Lung microvascular endothelial cell (primary cell): ENCODE measurements at places on chromosomes 6 and 20.

GRCh38 chr6:43334466-43335095 is 26.0 kb upstream of the CRIP3 start:
- DNase-seq, result no peak

- no peak for DNase-seq
Observed at GRCh38 chr6:167643716-167644115, 183.0 kb upstream of the AFDN start.

- DNase-seq, result peak; percentile 66
Observed at GRCh38 chr6:33632558-33633039, 11.5 kb downstream of the ITPR3 start.

GRCh38 chr20:62522748-62523396 is 47.1 kb upstream of the GATA5 start:
- no peak for DNase-seq

DNA sequence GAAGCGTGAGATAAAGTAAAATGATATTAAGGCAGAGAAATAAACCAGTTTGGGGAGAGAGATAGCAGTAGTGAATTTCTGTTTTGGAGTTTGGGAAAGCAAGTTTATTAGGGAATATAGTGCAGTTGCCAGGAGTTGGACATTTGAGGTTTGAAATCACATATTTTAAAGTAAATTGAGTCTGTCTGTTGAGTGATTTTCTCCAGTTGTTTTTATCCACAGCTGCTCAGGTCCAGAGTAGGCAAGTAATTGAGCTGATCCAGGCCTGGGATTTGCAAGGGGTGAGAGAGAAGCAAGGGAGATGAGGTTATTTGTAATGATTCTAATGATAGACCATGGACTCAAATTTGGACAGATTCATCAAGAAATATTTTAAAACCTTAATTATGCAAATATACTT is 481.9 kb downstream of the UTRN start:
- no peak for DNase-seq

GRCh38 chr6:57276946-57277345 is 40.5 kb upstream of the PRIM2 start:
- DNase-seq, result no peak

DNA sequence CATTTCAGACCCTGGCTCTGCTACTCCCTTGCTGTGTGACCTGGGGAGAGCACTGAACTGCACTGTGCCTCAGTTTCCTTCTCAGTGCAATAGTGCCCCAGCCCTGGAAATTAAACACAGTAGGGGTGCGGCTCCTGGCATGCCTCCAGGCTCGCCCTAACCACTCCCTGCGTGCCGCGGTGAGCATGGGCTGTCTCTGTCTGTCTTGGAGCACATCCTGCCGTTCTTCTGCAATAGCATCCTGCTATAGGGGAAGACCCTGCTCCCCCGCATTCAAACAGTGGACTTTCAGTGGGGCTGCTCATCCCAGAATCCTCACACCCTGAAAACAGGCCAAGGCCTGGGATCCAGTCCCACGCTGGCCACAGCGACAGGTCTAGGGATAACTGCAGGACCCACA is 129.5 kb downstream of the FOXC1 start:
- DNase-seq, result no peak

- DNase-seq, result peak; percentile 23
Observed at GRCh38 chr6:39189915-39190544, 39.2 kb downstream of the KCNK5 start.

DNA sequence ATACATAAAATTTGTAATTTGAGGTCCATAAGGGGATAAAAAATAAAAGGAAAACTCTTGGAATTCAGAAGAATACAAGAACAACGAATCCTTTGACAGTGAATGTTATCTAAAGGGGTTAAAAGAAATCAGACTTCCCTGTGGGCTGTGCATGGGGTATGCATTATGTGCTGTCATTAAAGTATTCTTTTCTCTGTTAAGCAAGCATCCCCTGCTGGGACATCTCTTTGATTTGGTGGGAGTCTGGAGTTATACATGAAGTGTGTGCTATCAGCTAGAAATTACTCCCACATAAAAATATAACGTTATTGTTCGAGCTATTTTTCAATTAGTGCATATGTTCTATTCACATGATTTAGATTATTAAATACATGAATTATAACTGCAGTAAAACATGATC is 195.2 kb downstream of the CENPW start:
- no peak for DNase-seq

- DNase-seq, result no peak
Observed at GRCh38 chr6:42378536-42378935, 73.2 kb downstream of the TRERF1 start.

- no peak for DNase-seq
Observed at GRCh38 chr6:35170166-35170565, 29.0 kb upstream of the TCP11 start.

GRCh38 chr6:31968791-31969711 is 2.9 kb downstream of the DXO start:
- no peak for DNase-seq

DNA sequence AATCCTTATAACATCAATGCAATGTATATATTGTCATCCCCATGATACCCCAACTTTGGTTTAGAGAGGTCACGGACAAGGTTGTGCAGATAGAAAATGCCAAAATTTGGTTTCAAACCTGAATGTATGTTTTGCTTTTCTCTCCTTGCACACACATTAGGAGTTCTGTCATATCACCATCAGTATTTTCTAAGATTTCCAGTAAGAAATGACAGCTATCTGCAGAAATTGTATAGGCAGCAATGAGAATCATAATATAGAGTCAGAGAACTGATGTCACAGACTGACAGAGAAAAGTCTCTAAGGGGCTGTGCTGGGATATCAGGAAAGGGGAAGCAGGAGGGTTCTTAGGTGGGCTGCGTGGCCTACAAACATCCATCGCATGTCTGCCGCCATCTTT is 140.0 kb downstream of the AKAP7 start:
- DNase-seq, result no peak

- no peak for DNase-seq
Observed at GRCh38 chr6:146047371-146047770, 18.5 kb downstream of the GRM1 start.

GRCh38 chr6:26342106-26343004 is 22.6 kb upstream of the BTN3A2 start:
- DNase-seq, result no peak

DNA sequence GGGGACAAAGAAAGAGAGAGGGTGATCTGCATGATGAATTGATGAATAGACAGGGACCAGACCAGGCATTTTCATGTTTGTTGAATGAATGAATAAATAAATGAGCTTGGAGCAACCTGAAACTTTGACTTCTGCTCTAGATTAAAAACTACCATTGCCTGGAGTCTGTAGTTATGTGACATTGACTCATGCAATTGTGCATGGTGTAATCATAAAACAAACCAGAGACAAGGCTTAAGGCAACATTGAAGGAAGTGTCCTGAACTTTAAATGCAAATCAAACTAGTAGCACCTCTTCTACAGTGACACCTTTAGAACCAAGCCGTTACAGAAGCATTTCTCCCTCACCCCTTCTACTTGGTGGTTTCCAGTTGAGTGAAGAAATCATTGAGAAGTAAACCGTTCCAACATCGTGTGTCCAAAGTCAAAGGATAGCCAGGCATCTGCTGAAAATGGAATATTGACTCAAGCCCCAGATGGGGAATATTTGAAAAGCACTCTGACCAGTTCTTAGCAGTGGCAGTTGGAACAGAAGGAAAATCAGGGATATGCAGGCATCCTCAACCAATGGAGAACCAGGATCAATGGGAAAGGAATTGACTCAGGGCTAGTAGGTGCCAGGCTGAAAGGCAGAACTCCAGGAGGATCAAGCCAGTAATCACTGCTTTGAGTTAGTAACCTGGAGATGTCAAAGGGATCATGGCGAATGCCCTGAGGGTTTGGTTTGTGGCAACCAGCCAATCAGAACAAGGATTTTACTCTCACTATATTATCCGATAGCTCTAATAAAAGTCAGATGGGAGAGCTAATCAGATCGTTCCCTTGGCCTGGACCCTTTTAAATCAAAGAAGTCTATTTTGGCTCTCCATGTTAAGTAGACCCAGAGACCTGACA is 171.2 kb upstream of the TSHZ2 start:
- DNase-seq, result no peak

DNA sequence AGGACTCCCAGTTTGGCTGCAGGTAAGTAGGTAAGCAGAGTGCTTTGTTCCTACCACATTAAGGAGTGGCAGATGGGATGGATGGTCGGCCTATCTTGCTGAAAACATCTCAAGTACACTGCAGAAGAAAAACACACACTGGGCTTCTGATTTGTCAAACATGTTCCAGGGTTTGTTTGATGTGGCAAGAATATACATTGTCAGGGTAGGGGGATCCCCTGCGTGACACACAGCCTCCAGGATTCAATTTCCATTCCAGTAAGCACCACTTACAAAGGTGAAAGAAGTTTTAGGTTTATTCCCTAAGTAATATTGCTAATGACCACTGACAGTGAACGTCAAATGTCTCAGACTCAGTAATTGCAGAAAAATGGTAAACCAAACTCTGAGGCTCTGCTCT is 26.0 kb upstream of the KIF16B start:
- DNase-seq, result no peak

- peak; percentile 73 for DNase-seq
Observed at GRCh38 chr6:163460307-163460782, 45.8 kb downstream of the QKI start.

GRCh38 chr6:170578909-170579308 is 5.5 kb downstream of the PDCD2 start:
- DNase-seq, result no peak

DNA sequence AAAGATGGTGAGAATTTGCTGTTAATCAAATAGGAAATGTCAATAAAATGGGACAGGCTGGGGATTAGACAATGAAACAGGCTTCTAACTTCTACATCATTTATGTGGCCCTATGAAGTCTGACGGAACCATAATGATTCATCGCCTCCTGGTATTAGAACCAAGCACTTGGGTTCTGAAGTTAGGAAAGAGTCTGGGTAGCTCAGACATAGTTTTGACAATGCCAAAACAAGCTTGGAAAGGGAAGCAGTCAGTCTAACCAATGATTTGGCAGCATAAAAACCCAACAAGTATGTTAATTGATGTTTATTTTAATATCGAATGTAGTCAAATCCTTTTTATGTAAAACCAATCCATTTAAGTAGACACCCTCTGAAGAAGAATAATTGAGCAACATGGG is 160.8 kb upstream of the RSPO3 start:
- DNase-seq, result no peak

GRCh38 chr20:57205606-57206219 is 60.7 kb downstream of the BMP7 start:
- no peak for DNase-seq
